Pulmonary artery endothelial cell (primary cell): ENCODE measurements at places on chromosomes 6 and 20. TPM values are rescaled to one million over a fixed set of nuclear protein-coding genes. Genes with fewer than 3 reads are reported as not detected.

Gene PAK5
- not detected in 2 replicates for total RNA-seq

Gene NKX2-2
- total RNA-seq = not detected in 2 replicates

Gene HLA-DMB
- total RNA-seq = 0.07 TPM in 1 of 2 replicates, not detected in the other

Gene CDSN
- total RNA-seq = not detected in 2 replicates
